ENCODE measurements at places on chromosomes 16 and 17.

GRCh38 chr17:13044572-13045065 lies 26.8 kb upstream of the ELAC2 start:
- DNase-seq: peak; percentile 55

GRCh38 chr16:79188739-79189122 lies 411.8 kb downstream of the MAF start:
- DNase-seq: no peak

DNA sequence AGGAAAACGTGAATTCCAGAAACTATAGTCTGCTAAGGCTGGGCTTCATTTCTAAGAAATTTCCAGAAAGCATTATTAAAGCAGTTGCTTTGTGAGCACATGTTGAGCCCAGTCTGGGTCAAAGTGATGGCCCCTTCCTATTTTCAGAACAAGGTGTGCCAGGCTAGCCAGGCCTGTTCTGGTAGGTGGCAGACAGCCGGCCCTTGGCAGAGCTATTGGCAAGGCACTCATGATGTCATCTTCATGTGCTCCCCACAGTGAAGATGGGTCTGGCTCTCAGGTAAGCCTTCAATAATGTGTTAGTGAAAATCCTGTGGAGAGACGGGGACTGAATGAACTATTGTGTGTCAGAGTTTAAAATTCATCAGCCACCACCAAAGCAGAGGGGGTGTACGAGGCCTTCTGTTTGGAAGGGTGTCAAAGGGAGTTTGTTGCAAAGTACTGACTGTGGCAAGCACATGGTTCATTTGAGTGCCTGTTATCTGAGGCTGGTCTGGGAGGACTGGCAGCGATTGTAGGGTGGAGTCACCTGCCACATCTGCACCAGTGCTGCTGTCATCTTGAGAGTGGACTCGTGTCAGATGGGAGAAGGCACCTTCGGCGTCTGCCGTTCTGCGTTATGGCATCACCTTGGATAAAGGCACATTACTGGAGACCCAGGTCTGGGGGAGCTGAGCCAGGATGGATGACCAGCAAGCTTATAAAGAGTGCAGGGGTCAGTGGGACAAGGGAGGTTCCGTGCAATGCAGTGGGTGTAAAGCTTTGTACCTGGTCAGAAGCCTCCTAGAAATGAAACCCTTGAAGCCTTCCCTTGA lies 43.4 kb downstream of the KSR1 start:
- no peak for DNase-seq

DNA sequence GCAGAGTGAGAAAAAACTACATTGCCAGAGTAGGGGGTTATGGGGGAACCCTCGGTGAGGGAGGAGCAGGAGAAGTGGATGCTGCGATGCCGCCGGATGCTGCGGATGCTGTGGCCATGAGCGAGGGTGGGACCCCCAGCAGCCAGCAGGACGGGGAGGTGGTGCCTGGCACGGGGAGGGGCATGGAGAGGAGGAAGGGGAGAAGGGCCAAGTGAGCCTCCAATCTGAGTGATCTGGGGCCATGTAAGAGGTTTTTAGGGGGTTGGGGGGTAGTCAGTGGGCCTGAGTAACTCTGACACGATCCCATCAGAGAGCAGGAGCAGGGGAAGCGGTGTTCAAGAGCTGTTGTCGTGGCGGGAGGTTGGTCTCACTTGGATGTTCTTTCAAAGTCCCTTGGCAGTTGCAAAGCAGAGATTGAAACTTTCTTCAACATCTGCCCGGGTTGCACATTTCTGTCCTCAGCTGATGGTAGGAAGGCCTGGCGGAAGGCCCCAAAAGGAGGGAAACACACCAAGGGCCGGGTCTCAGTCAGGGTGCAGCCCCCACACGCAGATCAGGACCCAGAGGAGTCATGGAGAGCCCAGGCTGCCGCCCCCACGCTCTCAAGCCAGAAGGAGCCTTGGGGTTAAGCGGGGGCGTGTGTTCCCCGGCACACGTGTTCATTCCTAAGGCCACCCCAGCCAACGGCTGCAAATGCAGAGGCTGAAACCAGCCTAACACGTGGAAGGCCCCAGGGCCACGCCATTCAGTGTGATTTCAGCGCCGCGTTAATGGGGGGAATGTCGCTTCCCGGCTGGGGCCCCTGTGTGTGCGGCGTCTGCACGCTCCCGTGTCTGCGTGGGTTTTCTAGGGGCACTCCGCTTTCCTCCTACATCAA lies 81.7 kb downstream of the ZDHHC7 start:
- DNase-seq: no peak

GRCh38 chr17:62032480-62032879 lies 32.6 kb downstream of the MED13 start:
- no peak for DNase-seq

DNA sequence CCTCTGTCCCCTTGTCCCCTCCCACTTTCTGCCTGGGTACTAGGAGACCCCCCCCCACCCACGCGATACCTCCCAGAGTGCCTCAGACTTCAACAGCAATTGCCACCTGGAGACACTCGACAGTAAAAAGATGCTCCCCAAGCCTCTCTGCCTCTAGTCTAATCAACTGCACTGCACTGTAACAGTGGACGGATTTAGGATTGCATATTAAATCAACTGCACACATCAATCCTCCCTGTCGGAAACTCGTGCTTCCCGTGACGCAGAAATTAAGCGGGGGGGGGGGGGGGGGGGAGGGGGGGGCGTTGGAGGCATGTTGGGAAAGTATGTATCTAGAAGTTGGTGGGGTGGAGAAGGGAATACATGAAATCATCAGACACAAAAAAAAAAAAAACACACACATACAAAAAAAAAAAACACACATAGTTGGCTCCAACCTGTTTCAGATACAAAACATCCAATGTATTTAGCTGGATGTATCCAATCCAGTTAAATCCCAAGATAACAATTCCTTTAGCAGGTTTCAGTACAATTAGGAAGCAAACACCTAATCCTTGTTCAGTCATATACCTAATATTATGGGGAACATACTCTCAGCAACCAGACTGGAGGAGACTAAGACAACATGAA lies 29.7 kb downstream of the FAM222B start:
- no peak for DNase-seq

DNA sequence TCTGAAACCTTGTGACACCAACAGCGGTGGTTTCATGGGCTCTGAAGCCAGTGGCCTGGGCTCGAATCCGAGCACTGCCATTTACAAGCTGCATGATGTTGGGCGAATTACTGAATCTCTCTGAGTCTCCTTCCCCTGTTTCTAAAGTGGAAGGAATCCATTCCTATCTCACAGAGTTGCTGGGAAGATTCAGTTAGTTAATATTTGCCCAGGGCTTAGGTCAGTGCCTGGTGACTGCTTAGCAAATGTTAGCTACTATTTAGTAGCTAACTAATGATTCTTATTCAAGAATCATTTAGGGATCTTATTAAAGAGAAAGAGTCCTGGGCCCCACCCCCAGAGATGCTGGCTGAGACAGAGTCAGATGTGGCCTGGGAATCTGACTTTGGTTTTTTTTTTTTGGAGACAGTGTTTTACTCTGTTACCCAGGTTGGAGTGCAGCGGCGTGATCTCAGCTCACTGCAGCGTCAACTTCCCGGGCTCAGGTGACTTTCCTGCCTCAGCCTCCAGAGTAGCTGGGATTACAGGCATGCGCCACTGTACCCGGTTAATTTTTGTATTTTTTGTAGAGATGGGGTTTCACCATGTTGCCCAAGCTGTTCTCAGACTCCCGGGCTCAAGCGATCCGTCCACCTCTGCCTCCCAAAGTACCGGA lies 33.6 kb upstream of the RAI1 start:
- DNase-seq: no peak

DNA sequence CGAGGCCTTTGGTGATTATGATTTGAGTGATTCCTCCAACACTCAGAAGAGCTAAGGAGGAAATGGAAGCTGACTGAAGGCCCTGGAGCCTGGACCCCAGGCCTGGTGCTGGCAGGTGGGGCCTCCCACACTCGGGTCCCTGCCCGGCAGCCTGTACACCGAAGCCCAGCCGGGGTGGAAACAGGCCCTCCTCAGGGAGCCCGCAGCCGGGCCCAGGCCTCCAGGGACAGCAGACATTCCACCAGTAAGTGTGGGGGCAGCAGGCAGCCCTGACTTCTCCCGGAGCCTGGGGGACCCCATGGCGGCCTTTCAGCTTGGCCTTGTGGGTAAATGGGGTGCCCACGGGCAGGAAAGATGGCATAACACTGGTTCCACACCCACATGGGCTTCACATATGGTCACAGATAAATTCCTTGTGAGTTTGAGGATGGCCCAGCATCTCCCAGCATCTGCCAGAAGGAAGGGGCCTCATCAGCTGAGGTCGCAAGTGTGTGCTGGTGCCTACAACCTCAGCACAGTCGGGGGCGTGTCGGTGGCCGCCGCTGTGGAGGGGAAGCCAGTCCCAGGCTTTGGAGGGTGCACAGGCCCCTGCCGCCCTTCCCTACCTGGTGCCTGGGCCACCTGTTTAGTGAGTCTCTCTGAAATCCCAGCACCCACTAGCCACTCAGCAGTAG lies 29.2 kb upstream of the SLC38A10 start:
- DNase-seq: no peak

GRCh38 chr17:41065829-41066624 lies at the start of gene KRTAP2-4:
TSS of gene KRTAP2-4 (minus strand) at chr17:41065879. CDS start at chr17:41065845, 34 bp downstream.
- no peak for DNase-seq

DNA sequence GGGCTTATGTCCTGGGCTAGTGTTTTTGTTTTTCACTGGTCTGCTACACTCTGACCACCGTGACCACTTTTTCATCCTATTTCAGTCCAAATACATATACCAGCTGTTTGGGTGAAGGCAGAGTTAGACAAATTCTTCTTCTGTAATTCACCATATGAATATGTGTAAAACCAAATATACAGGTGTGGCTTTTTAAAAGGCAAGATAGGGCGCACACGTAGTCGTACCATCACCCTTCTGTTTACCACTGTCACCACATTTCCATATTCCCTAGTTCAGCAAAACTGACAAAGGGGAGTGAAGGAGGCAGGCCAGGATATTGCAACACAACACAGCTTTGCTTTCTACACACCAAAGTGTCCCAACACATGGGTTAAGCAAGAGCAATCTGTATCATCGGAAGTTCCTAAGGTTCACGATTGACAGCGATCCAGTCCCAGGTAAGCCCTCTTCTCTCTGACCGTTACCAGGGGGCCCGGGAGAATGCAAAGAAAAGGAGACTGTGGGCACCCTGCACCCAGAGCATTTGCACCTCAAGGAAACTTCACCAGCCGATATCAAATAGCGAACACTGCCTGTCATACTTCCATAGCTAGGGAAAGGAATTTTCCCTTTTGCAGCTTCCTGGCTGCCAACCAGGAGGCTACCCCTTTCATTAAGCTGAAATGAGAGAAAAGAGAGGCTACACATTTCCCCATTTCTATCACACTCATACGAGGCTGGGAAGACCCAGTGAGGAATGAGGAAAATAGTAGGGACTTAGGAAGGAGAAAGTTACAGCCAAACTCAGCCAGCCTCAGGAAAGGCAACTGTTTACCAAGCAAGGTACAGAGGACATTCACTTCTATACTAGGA lies 23.1 kb downstream of the CREBBP start:
- no peak for DNase-seq
